ENCODE measurements at places on chromosomes 6 and 20.

DNA sequence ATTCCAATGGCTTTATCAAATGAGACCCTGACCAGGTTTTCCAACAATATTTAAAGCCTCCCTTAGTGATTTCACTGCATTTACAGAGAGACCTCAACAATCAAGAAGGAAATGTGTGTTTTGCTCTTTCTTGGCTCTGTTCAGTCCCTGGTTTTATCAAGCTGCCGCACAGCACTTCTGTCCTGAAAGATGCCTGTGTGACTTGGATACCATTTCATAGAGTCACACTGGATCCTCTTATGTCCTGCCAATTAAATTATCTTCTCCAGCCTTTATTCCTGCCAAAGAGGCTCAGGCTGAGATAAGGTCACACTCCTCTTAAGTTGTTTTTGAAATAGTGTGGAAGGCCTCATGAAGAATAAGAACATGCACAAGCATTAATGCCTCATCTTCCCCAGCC is 197.0 kb upstream of the RNF217 start:
- DNase-seq, result no peak

GRCh38 chr20:40958598-40958997 is 70.0 kb upstream of the TOP1 start:
- DNase-seq, result no peak

GRCh38 chr20:16732506-16733152 is 2.8 kb downstream of the SNRPB2 start:
- DNase-seq, result peak; percentile 10

DNA sequence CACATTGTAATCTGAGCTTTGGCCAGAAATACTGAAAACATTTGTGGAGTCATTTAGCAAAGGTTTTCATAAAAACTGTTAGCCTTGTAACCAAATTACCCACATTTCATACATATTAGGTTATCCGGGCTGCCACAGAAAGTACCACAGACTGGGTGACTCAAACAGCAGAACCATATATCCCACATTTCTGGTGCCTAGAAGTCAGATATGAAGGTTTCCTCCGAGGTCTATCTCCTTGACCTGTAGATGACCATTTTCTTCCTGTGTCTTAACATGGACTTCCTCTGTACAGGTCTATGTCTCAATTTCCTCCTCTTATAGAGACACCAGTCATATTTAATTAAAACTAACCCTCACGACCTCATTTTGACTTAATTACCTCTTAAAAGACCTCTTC is 49.5 kb upstream of the SMIM28 start:
- DNase-seq, result no peak

Measured in fibroblast of pulmonary artery (primary cell).